ENCODE measurements at places on chromosomes 1 and 21. TPM values are rescaled to one million over a fixed set of nuclear protein-coding genes. Genes with fewer than 3 reads are reported as not detected.

- no peak for DNase-seq
- peaks cover 4% of the 10 kb centered on the region for H3K27me3 ChIP-seq
- H3K4me3 ChIP-seq = no peak overlapping the region
- H3K27ac ChIP-seq = no peak overlapping the region
- H3K4me1 ChIP-seq = no peaks in the 10 kb centered on the region
These were observed 11.5 kb downstream of the KCNA2 start for GRCh38 chr1:110594456-110595352.

DNA sequence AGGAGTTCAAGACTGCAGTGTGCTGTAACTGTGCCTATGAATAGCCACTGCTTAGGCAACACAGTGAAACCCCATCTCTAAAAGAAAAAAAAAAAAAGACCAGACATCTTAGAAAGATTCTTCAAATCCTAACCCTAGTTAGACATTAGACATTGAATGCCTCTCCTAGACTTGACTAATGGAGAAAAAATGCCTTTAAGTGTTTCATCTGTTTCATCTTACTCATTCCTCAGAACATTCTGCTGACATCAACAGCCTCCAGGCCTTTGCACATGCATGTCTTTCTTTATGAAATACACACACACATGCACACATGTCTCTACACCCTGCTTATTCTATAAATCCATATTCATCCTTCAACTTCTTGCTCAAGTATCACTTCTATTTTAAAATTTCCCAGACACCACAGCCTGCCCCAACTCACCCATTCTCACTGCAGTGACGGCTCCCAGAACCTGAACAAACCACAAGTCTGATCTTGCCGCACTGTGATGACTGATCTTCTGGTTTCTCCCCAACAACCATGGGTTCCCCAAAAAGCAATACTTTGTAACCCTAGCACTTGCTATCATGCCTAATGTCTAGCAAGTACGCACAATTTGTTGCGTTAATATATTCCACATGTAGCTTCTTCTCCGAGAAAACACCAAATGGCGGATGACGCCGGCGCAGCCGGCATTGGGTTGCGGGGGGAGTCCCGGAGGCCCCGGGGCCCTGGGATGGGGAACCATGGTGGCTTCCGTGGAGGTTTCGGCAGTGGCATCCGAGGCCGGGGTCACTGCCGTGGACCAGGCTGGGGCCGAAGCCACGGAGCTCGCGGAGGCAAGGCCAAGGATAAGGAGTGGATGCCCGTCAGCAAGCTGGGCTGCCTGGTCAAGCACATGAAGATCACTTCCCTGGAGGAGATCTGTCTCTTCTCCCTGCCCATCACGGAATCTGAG is 37.4 kb downstream of the LRRC52 start:
- no peaks in the 10 kb centered on the region for H3K36me3 ChIP-seq
- no peaks in the 10 kb centered on the region for H3K4me1 ChIP-seq
- no peak for DNase-seq
- no peak overlapping the region for H3K27ac ChIP-seq

GRCh38 chr1:166785987-166786386 is 53.3 kb upstream of the POGK start:
- H3K27ac ChIP-seq = no peak overlapping the region
- H3K36me3 ChIP-seq = no peaks in the 10 kb centered on the region
- no peaks in the 10 kb centered on the region for H3K4me1 ChIP-seq
- H3K27me3 ChIP-seq = no peaks in the 10 kb centered on the region

- no peak overlapping the region for H3K4me3 ChIP-seq
- DNase-seq = no peak
- peaks cover 4% of the 10 kb centered on the region for H3K36me3 ChIP-seq
- H3K4me1 ChIP-seq = peaks cover 10% of the 10 kb centered on the region
These were observed 81.3 kb downstream of the SASS6 start for GRCh38 chr1:100051401-100051800.

DNA sequence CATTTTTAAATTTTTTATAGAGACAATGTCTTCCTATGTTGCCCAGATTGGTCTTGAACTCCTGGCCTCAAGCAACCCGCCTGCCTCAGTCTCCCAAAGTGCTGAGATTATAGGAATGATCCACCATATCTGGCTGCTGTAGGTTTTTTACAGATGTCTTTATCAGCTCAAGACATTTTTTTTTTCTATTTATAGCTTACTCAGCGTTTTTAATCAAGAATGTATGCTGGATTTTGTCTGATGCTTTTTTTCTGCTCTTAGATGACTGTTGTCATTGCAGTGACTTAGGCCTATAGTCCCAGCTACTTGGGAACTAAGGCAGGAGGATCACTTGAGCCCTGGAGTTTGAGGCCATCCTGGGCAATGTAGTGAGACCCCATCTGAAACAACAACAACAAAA is 72.5 kb downstream of the POFUT2 start:
- no peak for DNase-seq
- no peak overlapping the region for H3K4me3 ChIP-seq
- H3K27me3 ChIP-seq = no peaks in the 10 kb centered on the region

GRCh38 chr1:19453741-19454201 is 31.6 kb downstream of the CAPZB start:
- H3K27ac ChIP-seq = peak overlapping the region; percentile 49
- peaks cover 47% of the 10 kb centered on the region for H3K4me1 ChIP-seq
- no peak overlapping the region for H3K4me3 ChIP-seq
- no peaks in the 10 kb centered on the region for H3K27me3 ChIP-seq

- no peak for DNase-seq
- H3K27ac ChIP-seq = no peak overlapping the region
- H3K4me3 ChIP-seq = no peak overlapping the region
- no peaks in the 10 kb centered on the region for H3K4me1 ChIP-seq
These were observed 126.2 kb downstream of the RASAL2 start for GRCh38 chr1:178220094-178220493.

- H3K27me3 ChIP-seq = peaks cover 3% of the 10 kb centered on the region
- no peak overlapping the region for H3K27ac ChIP-seq
- no peaks in the 10 kb centered on the region for H3K4me1 ChIP-seq
- no peaks in the 10 kb centered on the region for H3K36me3 ChIP-seq
These were observed 67.2 kb downstream of the HMGB4 start for GRCh38 chr1:33931111-33931475.

DNA sequence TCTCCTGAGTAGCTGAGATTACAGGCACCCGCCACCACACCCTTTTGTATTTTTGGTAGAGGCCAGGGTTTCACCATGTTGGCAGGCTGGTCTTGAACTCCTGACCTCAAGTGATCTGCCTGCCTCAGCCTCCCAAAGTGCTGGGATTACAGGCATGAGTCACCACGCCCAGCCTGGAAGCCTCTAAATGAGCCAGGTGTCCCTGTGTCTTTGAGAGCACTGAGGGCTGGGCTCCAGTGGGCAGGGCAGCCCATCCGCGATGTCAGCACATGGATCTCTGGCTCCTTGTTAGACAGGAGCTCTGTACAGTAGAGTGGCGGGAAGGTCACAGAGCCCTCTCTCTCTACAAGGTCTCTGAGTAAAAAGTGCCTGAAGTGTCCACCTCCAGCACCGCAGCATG is 124.3 kb downstream of the PGBD5 start:
- no peak overlapping the region for H3K4me3 ChIP-seq
- no peaks in the 10 kb centered on the region for H3K4me1 ChIP-seq
- H3K36me3 ChIP-seq = no peaks in the 10 kb centered on the region
- no peak overlapping the region for H3K27ac ChIP-seq
- no peaks in the 10 kb centered on the region for H3K27me3 ChIP-seq
- no peak for DNase-seq

MEGF6 gene
- 54.2 TPM for total RNA-seq

CACNA1S gene
- total RNA-seq = not detected

C1orf56 gene
- total RNA-seq = 4.9 TPM

KCNH1 gene
- total RNA-seq = not detected

ADAM30 gene
- not detected for total RNA-seq

KCNN3 gene
- total RNA-seq = 4.9 TPM

AJAP1 gene
- total RNA-seq = 0.20 TPM
